ENCODE measurements at places on chromosomes 2 and 18. TPM values are rescaled to one million over a fixed set of nuclear protein-coding genes. Genes with fewer than 3 reads are reported as not detected.

DNA sequence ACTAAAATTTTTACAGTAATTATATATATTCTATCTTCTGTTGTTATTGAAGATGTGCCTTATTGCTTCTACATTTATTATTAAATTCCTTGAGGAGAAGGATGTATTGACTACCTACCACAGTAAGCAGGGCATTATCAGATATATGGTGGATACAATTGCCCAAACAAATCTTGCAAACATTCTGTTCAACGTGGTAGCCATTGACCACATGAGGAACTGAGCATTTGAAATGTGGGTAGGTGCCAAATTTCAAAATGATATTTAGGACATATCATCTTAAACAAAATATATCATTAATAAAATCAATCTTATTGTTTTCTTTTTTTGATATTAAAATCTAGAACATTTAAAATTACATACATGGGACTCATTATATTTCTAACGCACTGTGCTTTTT lies 11.1 kb downstream of the SCN3A start:
- DNase-seq = no peak
- no peaks in the 10 kb centered on the region for H3K36me3 ChIP-seq
- no peaks in the 10 kb centered on the region for H3K27me3 ChIP-seq

Gene GKN1
- not detected for total RNA-seq

DNA sequence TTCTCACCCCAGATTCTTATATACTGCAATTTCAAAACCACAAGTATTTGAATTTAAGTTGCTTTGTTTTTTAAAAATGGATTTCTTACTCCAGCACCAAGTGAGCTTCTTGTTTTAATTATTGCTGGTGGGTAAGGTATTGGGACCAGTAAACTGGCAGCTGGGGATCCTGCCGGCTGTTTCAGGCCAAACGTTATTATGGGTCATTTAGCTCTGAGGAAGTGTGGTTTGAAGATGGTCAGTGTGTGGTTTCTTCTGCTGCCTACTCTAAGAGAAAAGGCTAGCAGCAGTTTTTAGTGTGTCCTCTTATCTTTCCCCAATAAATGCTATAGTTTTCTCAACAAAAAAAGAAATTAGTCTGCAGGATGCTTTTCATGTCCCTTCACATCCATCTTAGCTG lies 30.6 kb downstream of the CFAP221 start:
- DNase-seq = no peak
- no peak overlapping the region for H3K4me3 ChIP-seq

Gene GATA6
- not detected for total RNA-seq

Gene SERPINB10
- total RNA-seq = not detected

- DNase-seq = no peak
- no peaks in the 10 kb centered on the region for H3K36me3 ChIP-seq
- H3K4me3 ChIP-seq = no peak overlapping the region
- H3K27me3 ChIP-seq = no peaks in the 10 kb centered on the region
Measured at GRCh38 chr2:29397713-29398112, 282.5 kb downstream of the CLIP4 start.

Gene GPR35
- 1.9 TPM for total RNA-seq

GRCh38 chr2:84388921-84389490 lies 70.1 kb downstream of the SUCLG1 start:
- H3K4me1 ChIP-seq = no peaks in the 10 kb centered on the region
- H3K36me3 ChIP-seq = no peaks in the 10 kb centered on the region
- no peak for DNase-seq
- no peak overlapping the region for H3K4me3 ChIP-seq
- H3K27me3 ChIP-seq = no peaks in the 10 kb centered on the region
- no peak overlapping the region for H3K27ac ChIP-seq

GRCh38 chr2:3644246-3644525 lies 13.8 kb upstream of the ALLC start:
- H3K27ac ChIP-seq = no peak overlapping the region
- H3K27me3 ChIP-seq = no peaks in the 10 kb centered on the region
- no peak overlapping the region for H3K4me3 ChIP-seq
- no peaks in the 10 kb centered on the region for H3K36me3 ChIP-seq
- no peaks in the 10 kb centered on the region for H3K4me1 ChIP-seq
- no peak for DNase-seq

Gene TMEM182
- 26.5 TPM for total RNA-seq

- H3K27ac ChIP-seq = no peak overlapping the region
- H3K27me3 ChIP-seq = no peaks in the 10 kb centered on the region
- no peaks in the 10 kb centered on the region for H3K36me3 ChIP-seq
- DNase-seq = no peak
- H3K4me3 ChIP-seq = no peak overlapping the region
Measured at GRCh38 chr2:15942711-15943345, 2.5 kb downstream of the MYCN start.

DNA sequence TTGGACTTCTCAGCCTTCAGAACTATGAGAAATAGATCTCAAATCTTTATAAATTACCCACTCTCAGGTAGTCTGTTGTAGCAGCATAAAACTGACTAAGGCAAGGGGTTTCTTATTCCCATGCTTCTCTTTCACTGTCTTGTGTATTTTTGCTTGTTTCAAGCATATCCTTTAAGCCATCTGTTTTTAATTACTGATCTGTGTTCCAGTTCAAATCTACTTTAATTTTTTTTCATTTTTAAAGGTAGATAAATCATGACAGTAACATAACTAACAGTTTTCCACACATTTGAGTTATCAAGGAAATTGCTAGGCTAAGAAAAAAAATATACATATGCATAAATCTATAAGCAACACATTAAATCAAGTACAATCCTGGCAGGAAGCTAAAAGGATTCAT lies 317.9 kb upstream of the TNP1 start:
- DNase-seq = no peak
- H3K27ac ChIP-seq = no peak overlapping the region
- H3K27me3 ChIP-seq = no peaks in the 10 kb centered on the region
- H3K36me3 ChIP-seq = no peaks in the 10 kb centered on the region
- no peak overlapping the region for H3K4me3 ChIP-seq

GRCh38 chr2:121483021-121483420 lies 47.7 kb upstream of the RNU4ATAC start:
- no peak overlapping the region for H3K27ac ChIP-seq
- H3K36me3 ChIP-seq = no peaks in the 10 kb centered on the region
- no peak for DNase-seq
